ENCODE measurements at places on chromosomes 12 and 14.

DNA sequence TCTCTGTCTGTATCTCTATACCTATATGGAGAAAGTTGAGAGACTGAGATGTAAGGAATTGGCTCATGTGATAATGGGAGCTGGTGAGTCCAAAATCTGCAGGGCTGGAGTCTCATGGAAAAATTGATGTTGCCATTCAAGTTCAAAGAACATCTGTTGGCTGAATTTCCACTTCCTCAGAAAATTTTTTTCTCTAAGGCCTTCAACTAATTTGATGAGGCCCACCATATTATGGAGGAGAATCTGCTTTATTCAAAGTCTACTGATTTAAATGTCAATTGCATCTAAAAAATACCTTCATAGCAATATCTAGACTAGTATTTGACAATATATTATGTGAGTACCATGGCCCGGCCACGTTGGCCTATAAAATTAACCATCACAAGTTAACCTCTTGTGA lies 261.4 kb downstream of the VRK1 start:
- DNase-seq: no peak

GRCh38 chr14:100573002-100573756 lies 14.0 kb downstream of the BEGAIN start:
- DNase-seq: no peak

- DNase-seq: no peak
Measured at GRCh38 chr12:24960222-24960855, 11.4 kb upstream of the BCAT1 start.

DNA sequence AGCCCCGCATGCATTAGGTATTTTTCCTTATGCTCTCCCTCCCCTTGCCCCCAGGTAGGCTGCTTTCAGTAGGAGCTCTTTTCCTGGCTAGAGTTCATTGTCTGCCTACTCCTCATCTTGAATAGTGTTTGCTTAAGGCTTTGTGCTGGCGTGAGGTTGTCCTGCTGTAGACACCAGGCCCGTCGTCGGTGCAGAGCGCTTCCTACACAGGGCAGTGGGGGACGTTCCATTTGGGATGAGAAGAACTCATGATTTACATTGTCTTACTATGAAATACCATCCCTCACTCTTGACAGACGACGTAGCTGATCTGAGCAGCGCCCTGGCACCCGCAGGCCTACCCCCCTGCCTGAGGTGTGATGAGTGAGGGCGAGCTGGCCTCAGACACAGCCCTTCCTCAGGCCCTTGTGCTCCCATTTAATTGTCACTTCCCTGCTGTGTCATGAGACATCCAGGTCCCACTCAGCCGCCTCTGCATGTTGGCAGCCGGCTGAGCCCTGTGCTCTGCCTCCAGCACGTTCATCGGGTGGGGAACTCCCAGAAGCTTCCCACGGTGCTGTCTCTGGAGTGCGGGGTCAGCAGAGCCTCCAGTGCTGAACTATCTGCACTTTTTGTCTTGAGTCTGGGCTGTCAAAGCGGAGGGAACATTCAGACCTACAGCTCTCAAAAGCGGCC lies 76.0 kb downstream of the WDR20 start:
- DNase-seq: no peak

DNA sequence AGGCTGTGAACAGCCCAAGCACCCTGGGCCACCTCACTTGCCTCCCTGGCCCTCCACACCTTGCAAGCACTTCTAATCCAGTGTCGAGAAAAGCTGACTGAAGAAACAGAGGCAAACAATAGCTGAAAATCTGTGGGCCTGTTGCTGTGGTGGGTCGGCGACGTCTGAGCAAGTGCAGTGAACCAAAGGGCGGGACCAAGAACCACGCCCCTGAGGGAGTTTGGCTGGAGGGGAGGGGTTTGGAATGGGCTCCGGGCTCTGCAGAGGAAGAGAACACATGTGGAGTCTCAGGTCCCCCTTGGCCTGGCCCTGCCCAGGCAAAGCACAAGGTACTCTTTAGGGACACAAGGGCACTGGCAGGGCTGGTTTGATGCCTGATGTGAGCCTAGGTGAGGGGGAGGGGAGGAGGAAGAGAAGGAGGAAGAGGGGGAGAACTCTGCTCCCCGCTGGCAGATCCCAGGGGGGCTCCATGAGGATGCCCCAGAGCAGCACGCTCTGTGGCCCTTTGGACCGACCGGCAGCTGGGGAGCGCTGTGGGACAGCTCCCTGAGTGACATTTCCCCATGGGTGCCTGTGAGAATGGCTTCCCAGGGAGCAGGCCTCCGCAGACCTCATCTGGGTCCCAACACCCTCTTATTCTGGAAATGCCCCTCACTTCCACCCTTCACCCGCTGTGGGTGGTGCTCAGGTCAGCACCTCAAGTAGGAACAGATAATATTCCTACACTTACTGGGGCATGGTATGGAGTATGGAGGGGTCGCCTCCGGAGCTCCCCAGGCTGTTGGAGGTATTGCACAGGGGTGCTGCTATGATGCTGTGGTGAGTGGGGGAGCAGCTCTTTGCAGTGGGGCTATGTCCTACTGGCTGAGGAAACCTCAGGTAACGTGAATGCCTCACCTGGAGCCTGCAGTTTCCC lies 85.5 kb downstream of the CPSF2 start:
- no peak for DNase-seq

- no peak for DNase-seq
Measured at GRCh38 chr14:77319422-77319821, 1.3 kb downstream of the POMT2 start.

- no peak for DNase-seq
Measured at GRCh38 chr14:25394791-25395391, 344.9 kb upstream of the STXBP6 start.

DNA sequence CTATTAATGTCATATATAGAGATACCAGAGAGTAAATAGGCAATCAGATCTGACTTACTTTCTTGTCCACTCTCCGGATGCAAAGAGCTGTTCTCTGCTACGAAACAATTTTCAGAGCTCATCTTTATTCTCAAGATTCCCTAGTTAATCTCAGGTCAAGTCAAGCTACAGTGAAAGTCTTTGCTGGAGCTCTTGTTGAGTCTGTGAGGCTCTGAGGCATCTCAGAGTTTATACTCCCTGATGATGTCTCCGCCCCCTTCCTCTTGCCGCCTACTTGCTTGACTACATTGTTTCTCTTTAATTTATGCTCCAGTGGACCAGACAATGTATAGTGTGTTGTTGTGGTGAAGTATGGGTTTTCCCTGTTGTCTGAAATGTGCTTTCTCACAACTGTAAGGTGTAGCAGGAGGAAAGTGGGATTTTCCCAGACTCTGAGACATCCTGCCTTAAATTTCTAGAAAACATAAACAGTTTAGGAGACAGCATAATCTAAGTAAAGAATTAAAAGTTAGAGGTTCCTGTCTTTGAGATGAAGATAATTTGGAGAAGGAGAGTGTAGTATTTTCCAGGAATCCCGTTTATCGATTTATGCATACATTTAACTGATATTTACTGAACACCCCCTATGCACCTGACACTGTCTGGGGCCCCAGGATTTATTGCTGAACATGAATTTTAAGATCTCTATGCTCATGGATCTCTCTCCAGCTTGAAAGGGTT lies at the start of gene CD69:
TSS of gene CD69 (minus strand) at position 203 of the 720 bp plus-strand sequence. CDS start at position 122, 81 bp downstream.
- no peak for DNase-seq

DNA sequence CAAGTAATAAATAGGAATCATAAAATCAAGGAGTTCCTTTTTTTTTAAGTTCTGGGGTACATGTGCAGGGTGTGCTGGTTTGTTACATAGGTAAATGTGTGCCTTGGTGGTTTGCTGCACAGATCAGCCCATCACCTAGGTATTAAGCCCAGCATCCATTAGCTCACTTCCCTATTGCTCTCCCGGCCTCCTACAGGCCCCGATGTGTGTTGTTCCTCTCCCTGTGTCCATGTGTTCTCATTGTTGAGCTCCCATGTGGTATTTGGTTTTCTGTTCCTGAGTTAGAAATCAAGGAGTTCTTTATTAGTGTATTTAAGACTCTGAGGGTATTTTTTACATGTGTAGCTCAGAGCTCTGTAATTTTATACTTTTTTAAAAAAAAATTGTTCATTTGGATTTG lies 86.0 kb downstream of the SCFD1 start:
- DNase-seq: no peak

DNA sequence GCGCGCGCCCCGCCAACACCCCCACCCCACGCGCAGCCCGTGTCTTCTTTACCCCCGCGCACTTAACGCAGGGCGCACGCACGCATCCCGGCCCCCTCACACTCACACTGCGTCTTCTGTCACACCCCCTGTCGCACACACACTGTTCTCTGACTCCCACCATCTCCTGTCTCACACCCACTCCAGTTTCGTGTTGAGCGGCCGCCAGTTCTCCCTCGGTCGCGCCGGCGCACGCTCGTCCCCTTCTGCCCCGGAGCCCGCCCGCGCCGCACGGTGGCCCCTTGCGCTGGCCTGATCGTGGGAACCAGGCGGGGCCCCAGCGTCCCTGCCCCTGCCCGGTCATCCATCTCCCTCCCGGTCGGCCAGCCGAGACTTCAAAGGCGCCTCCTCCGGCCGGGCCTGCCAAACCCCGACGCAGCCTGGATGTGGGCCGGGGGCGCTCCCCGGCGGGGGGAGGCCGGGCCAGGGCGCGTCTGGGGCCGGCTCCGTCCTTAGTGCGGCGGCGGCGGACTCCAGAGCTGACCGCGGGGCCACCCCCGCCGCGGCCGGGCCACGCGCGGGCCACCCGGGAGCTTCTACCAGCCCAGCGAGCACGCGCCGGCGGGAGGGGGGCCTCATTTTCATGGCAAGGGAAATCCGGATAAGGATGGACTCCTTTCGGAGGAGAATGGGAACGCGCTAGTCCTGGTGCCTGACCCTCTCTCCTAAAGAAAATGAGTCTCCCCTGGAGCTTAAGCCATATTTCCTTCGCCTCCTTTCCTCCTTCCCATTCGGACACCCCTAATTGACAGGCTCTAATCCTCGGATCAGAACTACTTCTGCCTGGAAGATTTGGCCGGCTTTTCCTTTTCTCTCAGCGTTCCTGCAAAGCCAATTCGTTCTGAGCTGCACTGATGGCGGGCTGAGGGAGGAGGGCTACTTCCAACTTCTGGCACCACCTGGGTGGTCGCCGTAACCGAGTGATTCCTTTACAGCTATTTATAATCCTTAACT lies 82.0 kb upstream of the HMGA2 start:
- no peak for DNase-seq

GRCh38 chr12:124379938-124380754 lies 85.3 kb downstream of the RFLNA start:
- DNase-seq: no peak

GRCh38 chr12:4144676-4145075 lies 128.9 kb upstream of the CCND2 start:
- no peak for DNase-seq

DNA sequence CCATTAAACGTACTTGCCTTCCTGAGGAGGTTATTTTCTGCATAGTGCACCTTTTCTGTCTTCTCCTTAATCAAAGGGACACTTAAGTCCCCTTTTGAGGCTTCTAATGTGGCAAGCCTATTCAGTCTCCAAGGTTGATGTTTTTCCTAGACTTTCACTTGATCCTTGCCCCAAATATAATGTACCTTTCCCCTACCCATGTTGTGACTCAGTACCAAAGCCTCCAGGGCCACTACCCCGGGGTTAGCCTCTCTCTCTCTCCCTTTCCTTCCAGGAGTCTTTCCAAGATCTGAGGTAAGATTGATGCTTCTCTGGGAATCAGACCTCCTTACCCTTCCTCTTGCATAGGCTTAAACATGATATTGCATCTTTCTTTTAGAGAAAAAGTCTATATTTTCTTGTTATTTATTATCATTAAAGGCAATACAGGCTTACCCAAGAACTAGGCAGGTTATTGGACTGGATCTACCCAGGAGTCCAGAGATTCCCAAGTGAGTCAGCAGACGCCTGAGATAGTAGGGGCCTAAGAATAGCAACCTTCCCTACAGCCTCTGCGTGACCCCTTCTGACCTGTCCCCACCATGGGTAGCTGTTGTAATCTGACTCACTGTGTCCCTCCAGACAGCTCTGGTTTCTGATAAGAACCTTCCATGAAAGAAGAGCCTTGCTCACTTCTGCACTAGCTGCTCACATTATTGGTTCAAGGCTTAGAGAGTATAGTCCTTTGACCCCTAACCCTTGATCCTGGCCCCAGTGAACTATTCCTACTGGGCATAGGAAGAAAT lies 172.9 kb downstream of the ZFP36L1 start:
- no peak for DNase-seq

DNA sequence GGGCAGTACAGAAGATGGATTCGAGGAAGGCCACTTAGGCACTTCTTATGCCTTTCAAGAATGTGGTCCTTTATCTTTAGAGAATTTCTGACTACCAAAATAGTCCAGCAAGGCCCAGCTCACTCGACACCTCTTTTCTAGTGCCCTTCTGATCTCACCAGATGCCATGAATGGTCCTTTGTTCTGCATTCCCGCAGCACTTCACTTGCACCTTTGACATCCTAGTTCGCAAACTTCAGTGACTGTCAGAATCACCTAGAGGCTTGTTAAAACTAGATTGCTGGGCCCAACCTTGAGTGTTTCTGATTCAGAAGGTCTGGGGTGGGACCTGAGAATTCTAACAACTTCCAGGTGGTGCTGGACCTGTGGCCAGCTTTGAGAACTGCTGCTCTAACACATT lies 56.7 kb downstream of the PKP2 start:
- no peak for DNase-seq

DNA sequence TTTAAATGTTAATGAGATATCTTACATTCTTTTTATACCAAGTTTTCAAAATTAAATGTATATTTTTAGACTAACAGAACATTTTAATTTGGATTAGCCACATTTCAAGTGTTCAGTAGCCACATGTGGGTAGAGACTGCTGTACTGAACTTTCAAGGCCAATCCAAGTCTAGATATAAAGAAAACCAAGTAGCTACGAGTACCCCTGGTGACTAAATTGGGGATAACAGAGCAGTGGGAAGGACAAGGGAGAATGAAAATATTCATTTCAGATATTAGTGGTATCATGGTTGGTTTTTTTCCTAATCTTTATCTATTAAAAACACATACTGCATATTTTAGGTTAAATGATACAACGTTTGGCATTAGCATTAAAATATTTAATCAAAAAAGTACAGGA lies 69.4 kb upstream of the RHOJ start:
- no peak for DNase-seq

GRCh38 chr12:50589650-50590435 lies 85.1 kb downstream of the DIP2B start:
- peak; percentile 56 for DNase-seq

DNA sequence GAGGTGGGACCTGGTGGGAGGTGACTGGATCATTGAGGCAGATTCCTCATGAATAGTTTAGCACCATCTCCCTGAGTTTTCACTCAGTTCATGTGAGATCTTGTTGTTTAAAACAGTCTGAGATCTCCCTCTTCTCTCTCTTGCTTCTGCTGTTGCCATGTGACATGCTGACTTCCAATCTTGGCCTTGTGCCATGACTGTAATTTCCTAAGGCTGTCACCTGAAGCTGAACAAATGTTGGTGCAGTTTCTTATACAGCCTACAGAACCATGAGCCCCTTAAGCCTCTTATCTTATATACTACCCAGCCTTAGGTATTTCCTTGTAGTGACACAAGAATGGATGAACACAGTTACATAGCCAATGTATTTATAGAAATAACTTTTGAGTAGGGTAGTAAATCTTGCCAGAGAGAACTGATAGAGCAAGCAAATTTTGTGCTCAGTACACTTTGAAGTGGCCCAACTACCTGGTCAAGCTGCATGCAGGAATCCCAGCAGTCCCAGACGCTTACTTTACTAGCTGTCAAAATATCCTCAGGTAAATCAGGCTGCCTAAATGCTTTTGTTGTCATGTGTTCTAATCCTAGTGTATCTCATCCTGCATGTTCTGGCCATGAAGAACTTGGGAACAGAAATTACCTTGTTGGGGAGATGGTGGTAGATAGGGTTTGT lies 445.6 kb upstream of the MIS18BP1 start:
- no peak for DNase-seq

Measured in HFF-Myc (cell line).